ENCODE measurements at places on chromosomes 11 and 22.

- no peak for DNase-seq
These were observed 44.6 kb downstream of the YAP1 start for GRCh38 chr11:102154806-102155205.

DNA sequence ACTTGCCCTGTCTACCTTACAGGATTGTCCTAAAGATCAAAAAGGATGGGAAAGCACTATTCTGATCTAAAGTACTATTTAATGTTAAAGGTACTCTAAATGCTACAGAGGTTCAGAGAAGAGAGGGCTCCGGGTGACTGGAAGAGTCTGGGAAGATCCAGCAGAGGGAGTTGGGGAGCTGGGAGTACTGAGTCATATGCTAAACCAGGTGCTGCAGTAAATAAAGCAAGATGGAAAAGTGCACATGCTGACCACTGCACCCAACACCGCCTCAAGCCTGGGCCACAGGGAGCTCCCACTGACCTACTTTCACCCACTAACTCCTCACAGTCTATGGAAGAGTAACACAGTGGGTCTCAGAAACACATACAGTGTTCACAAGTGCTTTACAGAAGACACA is 49.3 kb downstream of the WT1 start:
- DNase-seq, result peak; percentile 6

GRCh38 chr22:19629720-19630419 is 84.4 kb upstream of the SEPTIN5 start:
- DNase-seq, result peak; percentile 93

GRCh38 chr11:2074266-2074825 is 64.8 kb downstream of the IGF2 start:
- DNase-seq, result peak; percentile 42

DNA sequence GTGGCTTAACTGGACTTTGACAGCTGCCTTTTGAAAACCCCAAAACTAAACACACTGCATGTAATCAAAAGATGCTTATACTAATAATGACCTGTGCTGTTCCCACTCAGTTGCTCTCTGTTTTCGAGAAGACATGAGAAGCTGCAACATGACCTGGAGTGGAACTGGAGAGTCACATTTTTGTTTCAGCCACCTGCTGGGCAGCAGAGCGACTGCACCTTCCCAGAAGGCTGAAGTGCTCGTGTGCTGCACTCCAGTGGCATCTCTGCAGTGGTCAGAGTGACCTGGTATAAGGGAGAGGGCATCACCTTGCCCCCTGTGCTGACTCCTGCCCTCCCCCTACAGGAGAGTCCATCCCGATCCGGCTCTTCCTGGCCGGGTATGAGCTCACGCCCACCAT is 8.6 kb downstream of the THYN1 start:
- DNase-seq, result peak; percentile 32

GRCh38 chr11:15930442-15931025 is 425.8 kb downstream of the SOX6 start:
- no peak for DNase-seq

- no peak for DNase-seq
These were observed 75.4 kb upstream of the SYT13 start for GRCh38 chr11:45361551-45361950.

- DNase-seq, result peak; percentile 37
These were observed 23.9 kb downstream of the LRFN4 start for GRCh38 chr11:66880496-66881450.

DNA sequence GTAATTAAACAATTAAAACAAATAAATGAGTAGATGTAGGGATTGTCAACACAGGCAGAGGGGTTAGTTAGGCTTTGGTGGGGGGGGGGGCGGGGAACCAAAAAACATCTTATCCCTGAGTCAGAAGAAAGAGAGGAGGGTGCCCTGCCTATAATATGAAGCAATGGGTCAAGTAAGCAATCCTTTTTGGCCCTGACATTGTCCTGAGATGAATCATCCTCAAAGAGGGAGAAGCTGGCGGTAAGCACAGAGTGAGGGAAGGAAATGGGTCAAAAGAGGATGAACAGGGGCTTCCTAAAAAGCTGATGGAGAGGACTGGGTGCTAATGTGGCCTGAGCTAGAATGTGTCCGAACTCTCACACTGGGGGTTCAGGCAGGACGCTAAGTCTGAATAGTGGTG is 4.7 kb downstream of the OLFML1 start:
- no peak for DNase-seq

DNA sequence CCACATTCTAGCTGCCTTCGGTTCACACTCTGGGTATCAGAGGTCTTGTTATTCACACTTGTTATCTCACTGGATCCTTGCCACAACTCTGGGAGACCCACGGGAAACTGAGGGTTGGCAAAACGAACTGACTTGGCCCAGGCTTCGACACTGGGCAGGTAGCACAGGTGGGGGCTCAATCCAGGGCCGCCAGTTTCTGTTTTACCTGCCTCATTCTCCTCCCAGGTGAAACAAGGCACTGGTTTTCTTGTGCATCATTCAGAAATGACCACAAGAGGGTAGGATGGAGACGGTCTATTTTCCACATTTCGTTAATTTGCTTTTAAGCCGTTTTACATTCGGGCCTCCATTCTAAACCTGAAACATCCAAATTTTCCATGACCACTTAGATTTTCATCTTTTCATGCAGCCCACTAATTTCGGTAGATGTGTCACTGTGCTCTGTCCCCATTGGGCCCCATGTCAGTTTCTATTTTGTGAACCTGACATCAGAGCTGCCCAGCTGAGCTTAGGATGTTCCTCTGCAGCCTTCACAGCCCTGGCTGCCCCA is 108.1 kb downstream of the KIAA1671 start:
- peak; percentile 79 for DNase-seq

DNA sequence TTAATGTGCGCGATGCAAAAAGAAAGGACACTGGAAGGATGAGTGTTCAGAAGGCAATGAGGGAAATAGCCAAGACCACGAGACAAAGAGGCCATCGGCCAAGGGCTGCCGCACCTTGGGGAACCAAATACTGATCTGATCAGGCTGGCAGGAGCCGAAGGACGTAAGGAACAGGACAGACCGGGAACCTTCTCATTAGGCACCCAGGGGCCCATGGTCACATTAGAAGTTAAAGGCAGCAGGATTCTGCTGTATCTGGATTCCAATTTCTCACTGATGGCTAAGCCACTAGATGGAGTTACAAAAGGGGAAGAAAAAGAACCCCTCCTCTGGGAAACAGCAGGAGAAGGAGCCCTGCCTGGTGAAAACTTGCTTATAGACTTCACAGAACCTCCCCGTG is 28.8 kb upstream of the CPT1A start:
- no peak for DNase-seq

GRCh38 chr22:47657224-47657623 is 894.8 kb downstream of the TBC1D22A start:
- no peak for DNase-seq

GRCh38 chr11:127843483-127844396 is 743.6 kb downstream of the ETS1 start:
- DNase-seq, result peak; percentile 88

DNA sequence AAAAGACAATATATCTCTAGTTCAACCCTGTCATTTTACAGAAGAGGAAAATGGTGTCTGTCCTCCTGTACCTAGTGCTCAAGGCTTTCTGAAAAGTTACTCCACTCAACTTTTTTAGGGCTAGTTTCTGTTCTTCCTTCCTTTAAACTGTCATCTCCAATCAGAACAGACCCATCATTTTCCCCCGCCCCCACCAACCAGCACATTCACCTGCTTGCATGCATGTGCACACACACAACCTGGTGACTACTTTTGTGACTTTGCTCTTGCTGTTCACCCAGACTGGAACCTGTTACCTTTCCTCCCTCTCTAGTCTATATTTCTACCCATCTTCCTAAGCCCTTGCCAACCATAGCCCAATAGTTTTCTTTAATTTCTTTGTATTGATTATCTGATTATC is 5.6 kb downstream of the FBXO7 start:
- DNase-seq, result peak; percentile 73

DNA sequence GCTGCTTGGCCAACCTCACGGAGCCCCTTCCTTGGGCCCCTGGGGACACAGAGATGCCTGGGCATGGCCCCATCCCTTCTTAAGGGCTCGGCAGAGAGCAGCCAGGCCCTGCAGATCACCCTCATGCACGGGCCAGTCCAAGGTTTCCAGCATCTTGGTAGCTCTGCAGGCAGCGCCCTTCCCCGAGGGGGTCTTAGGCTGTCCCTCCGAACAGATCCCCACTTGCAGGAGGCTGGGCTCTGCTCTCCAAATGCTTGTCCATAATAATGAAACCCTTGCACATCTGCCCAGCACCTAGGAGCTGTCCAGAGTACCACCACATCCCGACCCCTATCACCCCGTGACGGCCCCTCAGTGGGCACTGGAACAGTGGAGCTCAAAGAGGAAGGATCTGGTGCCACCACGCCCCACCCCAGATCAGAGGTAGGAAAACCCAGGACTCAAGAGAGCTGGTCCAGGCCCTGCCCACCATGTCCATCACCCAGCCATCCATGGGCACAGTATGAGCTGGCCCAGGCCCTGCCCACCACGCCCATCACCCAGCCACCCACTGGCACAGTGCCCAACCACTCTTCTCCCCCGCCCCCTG is 92.5 kb upstream of the PRR5 start:
- DNase-seq, result no peak

GRCh38 chr11:26572770-26573402 is 823 bp upstream of the MUC15 start:
- DNase-seq, result no peak

DNA sequence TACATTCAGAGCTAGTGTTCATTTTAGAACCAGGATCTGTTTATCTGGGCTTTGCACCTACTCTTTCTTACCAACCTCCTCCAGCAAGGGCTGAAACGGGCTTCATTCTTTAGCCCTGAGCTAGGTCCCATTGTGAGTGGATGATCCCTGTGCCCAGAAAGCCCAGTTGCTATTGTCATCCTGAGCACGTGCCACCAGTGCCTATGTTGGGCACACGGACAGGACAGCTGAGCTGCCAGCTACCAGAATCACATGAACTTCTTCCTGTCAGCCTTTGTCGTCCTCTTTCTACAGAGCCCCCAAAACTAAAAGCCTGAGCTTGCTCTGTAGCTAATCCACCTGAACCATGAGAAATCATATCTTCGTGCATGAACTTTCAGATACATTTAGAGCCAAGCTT is 74.4 kb upstream of the NTM start:
- no peak for DNase-seq

DNA sequence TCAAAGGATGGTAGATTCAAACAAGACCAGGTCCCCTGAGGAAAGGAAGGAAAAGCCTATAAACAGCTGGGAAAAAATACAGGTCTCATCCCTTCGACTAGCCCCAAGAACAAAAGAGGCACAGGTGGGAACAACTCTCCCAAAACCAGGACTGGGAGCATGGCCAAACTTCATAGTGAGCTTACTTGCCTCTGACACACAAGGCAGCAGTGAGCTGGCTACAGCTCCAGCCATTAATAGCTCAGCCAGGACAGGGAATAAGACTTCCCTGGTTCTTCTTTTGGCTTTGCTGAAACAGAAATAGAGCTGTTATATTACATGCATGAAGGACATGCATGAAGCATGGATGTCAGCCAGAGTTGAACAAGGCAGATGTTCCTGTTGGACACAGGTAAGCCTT is at the start of gene OR10A2:
OR10A2 (plus strand) TSS at position 97 of the 400 bp plus-strand sequence. CDS start 6,698 bp downstream, outside the sequence.
- DNase-seq, result no peak

- DNase-seq, result peak; percentile 68
These were observed 705 bp downstream of the UNC93B1 start for GRCh38 chr11:68002938-68003845.

GRCh38 chr11:47242596-47243192 is 5.9 kb downstream of the ACP2 start:
- DNase-seq, result no peak

GRCh38 chr11:129729216-129729615 is 86.4 kb upstream of the TMEM45B start:
- DNase-seq, result no peak

- no peak for DNase-seq
These were observed 65.1 kb upstream of the RASD2 start for GRCh38 chr22:35475545-35475944.

- DNase-seq, result no peak
These were observed 52.1 kb downstream of the LHFPL7 start for GRCh38 chr22:24894220-24894975.

- DNase-seq, result no peak
These were observed 6.6 kb downstream of the WT1 start for GRCh38 chr11:32428665-32429303.

- DNase-seq, result peak; percentile 53
These were observed 15.9 kb upstream of the HYLS1 start for GRCh38 chr11:125871391-125872137.

- DNase-seq, result no peak
These were observed 1.3 kb upstream of the PHETA2 start for GRCh38 chr22:42072606-42073330.

- no peak for DNase-seq
These were observed 97.2 kb downstream of the JRKL start for GRCh38 chr11:96486890-96487611.

DNA sequence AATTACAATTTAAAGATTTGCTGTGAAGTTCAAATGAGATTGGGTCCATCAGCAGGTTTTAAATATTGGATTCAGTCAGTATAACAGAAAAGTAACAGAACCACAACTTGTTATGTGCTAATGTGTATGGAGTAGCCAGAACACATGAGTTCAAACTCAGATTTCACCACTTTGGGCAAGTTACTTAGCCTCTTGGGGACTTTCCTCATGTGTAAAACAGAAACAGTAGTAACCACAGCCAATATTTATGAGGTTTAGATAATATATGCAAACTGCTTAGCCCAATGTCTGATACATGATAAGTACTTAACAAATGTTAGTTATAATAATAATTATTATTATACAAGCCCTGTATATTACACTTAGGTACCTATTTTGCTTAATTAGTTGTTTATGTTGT is 21.8 kb upstream of the SLC5A12 start:
- DNase-seq, result no peak

DNA sequence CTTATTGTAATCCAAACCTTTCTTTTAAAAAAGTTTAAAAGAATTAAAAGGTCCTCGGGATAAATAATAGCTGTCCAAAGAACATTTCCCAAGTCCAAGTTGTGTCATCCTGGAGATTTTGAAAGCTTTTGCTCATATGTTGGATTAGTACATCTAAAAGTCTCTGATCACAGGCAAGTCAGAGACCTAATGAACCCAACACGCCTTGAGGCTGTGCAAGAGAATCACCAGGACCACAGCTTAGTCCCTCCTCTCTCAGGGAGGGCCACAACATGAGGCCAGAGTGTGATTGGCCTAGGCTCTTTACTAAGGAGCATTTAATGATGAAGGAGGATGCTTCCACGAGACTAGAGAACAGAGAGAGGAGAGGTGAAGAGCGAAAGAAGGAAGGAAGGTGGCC is 98.7 kb upstream of the OR5AK2 start:
- no peak for DNase-seq

All from activated CD4-positive, alpha-beta T cell treated with anti-CD3 and anti-CD28 coated beads for 36 hours (primary cell).